ENCODE measurements at places on chromosomes 12 and 14. TPM values are rescaled to one million over a fixed set of nuclear protein-coding genes. Genes with fewer than 3 reads are reported as not detected.

The FANCM gene
- total RNA-seq, result 7.2 TPM

The RPAP3 gene
- total RNA-seq, result 12.1 TPM

The KIAA0586 gene
- 21.8 TPM for total RNA-seq

The A2ML1 gene
- total RNA-seq, result not detected

The KRT3 gene
- total RNA-seq, result not detected

The HOXC6 gene
- total RNA-seq, result under 0.01 TPM

The SERPINA12 gene
- total RNA-seq, result not detected

The RIC8B gene
- total RNA-seq, result 9.8 TPM

The BEST3 gene
- 0.11 TPM for total RNA-seq

The NTF3 gene
- 0.09 TPM for total RNA-seq

The GOLT1B gene
- total RNA-seq, result 17.4 TPM

The WSCD2 gene
- not detected for total RNA-seq

The IFT43 gene
- 29.3 TPM for total RNA-seq

The OAS1 gene
- 24.2 TPM for total RNA-seq

The TAS2R8 gene
- 0.11 TPM for total RNA-seq

The KRT6C gene
- not detected for total RNA-seq

The SLCO1B1 gene
- not detected for total RNA-seq

The NTN4 gene
- 731 TPM for total RNA-seq

The MGAT4C gene
- under 0.01 TPM for total RNA-seq

The ALDH1L2 gene
- 0.34 TPM for total RNA-seq

The TM7SF3 gene
- 81.5 TPM for total RNA-seq

The CDC42BPB gene
- total RNA-seq, result 102 TPM

The ANO2 gene
- 29.1 TPM for total RNA-seq

The DTX1 gene
- 2.9 TPM for total RNA-seq

The GPRC5D gene
- not detected for total RNA-seq

The INHBE gene
- not detected for total RNA-seq

The KLRB1 gene
- total RNA-seq, result not detected

The ALG10 gene
- total RNA-seq, result 14.2 TPM

The LRRIQ1 gene
- 0.17 TPM for total RNA-seq

The MMP19 gene
- total RNA-seq, result 0.09 TPM

The KRT83 gene
- total RNA-seq, result not detected

The SLC8A3 gene
- total RNA-seq, result 0.17 TPM

Measured in dermis lymphatic vessel endothelial cell (primary cell).